ENCODE measurements at places on chromosomes 7 and 10.

DNA sequence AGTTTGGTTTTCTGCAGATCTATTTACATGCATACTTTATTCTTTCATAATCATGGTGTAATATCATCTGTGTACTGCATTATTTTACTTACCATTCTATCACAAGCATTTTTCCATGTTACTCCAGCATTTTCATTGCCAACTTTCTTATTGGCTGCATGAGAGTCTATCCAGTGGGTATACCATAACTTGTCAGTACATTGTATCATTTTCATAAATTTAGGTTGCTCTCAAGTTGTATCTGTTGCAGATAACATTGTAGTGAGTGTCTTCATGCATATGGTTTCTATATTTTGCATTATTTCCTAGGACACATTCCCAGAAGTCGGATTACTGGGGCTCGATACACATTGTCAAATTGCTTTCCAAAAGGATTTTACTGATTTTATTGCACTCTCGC, 87.2 kb upstream of the INSYN2A start:
- H3K4me3 ChIP-seq, result no peak overlapping the region
- no peak overlapping the region for H3K27ac ChIP-seq
- no peaks in the 10 kb centered on the region for H3K27me3 ChIP-seq
- H3K4me1 ChIP-seq, result no peaks in the 10 kb centered on the region
- no peaks in the 10 kb centered on the region for H3K36me3 ChIP-seq

DNA sequence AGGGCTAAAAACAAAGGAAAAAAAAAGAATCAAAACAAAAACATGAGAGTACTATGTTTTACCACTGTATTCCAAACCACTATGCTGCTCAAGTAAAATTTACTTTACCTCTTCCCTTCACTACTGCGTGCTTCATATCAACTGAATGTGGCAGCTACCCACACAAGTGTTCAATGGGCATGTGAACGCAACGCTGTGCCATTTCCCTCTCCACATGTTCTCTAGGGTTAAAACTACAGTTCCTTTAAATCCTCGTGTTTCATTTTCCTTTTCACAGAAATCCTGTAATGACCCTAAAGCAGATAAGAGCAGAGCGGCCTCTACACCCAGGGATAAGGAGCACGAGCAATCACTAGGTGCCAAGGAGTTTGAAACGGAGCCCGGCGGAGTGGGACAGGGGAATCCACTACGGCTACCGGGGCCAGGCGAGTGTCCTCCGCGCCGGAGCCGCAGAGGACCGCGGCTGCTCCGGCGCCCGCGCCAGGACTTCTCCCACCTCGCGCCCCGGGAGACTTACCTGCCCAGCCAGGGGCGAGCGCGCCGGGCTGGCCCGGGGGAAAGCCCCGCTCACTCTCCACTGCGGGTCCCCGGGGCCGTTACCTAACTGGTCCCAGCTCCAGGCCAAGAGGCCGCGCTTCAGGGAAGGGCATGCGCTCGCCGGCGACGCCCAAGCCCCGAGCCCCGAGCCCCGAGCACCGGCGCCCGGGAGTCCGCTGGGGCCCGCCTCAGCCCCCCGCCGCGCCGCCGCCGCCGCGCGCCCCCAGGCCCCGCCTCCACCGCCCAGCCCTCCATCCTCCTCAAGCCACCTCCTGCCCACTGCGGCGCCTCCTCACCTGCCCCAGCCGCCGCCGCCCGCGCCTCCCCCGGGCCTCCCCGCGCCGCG, 711 bp downstream of the NAMPT start:
- H3K27me3 ChIP-seq, result no peaks in the 10 kb centered on the region
- peak overlapping the region; percentile 9 for H3K27ac ChIP-seq
- no peaks in the 10 kb centered on the region for H3K36me3 ChIP-seq

- no peak overlapping the region for H3K4me3 ChIP-seq
- H3K27me3 ChIP-seq, result no peaks in the 10 kb centered on the region
- DNase-seq, result peak; percentile 76
Observed at GRCh38 chr10:101602761-101603398, 14.8 kb downstream of the DPCD start.

DNA sequence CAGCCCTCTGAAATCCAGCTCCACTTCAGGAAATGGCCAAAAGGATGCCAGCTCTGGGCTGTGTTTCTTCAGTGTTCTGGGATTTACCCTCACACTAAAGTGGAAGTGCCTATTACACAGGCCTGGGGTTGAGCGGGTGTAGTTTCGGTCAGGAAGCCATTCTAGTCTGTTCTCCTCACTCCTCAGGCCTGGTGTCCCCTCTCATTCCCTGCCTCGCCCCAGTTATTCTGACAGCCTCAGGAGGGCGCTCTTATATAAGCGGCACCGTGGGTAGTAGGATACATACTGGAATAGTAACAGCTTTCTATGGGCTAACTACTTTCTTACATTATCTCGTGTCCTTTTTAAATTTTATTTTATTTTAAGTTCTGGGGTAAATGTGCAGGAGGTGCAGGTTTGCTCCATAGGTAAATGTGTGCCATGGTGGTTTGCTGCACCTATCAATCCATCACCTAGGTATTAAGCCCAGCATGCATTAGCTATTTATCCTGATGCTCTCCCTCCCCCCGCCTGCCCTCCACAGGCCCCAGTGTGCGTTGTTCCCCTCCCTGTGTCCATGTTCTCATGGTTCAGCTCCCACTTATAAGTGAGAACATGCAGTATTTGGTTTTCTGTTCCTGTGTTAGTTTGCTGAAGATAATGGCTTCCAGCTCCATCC, 12.2 kb upstream of the LGI1 start:
- DNase-seq, result peak; percentile 37
- H3K4me3 ChIP-seq, result no peak overlapping the region
- H3K27me3 ChIP-seq, result no peaks in the 10 kb centered on the region
- no peaks in the 10 kb centered on the region for H3K36me3 ChIP-seq

DNA sequence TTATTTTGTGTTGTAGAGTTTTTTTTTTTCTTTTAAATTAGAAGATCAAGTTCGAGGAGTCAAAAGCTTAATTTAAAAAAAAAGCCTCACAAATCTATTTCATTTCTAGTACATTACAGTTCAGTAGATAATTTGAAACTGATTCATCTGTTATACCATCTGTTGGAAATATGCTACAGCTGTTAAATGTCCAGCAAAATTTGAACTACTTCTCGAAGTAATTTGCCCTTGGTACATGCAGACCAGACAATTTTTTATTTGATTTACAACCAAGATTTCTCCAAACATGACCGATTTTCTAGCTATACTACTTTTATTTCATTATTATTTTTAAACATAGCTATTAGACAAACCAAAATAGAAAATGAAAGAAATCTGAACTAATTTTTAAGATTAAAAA, 647.9 kb downstream of the CNTNAP2 start:
- no peak for DNase-seq
- H3K27me3 ChIP-seq, result no peaks in the 10 kb centered on the region
- no peak overlapping the region for H3K4me3 ChIP-seq

DNA sequence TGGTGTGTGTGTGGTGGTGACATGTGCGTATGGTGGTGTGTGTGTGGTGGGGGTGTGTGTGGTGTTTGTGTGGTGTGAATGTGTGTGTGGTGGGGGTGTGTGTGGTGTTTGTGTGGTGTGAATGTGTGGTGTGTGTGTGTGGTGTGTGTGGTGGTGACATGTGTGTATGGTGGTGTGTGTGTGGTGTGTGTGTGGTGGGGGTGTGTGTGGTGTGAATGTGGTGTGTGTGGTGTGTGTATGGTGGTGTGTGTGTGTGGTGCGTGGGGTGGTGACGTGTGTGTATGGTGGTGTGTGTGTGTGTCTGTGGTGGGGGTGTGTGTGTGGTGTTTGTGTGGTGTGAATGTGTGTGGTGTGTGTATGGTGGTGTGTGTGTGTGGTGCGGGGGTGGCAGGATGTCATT, 453.1 kb downstream of the DNAJB6 start:
- DNase-seq, result no peak
- H3K4me1 ChIP-seq, result no peaks in the 10 kb centered on the region
- H3K36me3 ChIP-seq, result no peaks in the 10 kb centered on the region
- H3K27ac ChIP-seq, result no peak overlapping the region
- H3K4me3 ChIP-seq, result no peak overlapping the region

Measured in PC-3 (cell line).